ENCODE measurements at places on chromosomes 12 and 14.

DNA sequence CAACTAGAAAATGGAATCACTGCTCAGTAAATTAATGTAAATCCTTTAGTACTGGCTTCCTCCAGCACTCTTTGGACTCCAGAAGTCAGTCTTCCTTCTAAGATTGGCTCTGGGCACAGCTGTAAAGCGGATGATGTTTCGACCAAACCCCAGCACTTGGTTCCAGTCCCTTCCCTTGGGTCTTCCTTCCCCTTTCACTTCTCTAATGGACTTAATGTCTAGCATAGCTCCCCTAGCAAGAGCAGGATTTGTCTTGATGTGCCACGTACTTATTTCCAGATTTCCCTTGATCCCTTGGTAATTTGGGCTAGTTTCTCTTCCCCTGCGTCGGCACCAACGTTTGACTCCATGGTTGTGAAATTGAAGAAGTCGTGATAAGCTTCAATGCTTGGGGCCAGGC lies 28.3 kb downstream of the C12orf75 start:
- DNase-seq: no peak

- no peak for DNase-seq
Measured at GRCh38 chr12:128137140-128137539, 129.8 kb upstream of the TMEM132C start.

- peak; percentile 77 for DNase-seq
Measured at GRCh38 chr12:2820432-2820831, 8.0 kb downstream of the ITFG2 start.

DNA sequence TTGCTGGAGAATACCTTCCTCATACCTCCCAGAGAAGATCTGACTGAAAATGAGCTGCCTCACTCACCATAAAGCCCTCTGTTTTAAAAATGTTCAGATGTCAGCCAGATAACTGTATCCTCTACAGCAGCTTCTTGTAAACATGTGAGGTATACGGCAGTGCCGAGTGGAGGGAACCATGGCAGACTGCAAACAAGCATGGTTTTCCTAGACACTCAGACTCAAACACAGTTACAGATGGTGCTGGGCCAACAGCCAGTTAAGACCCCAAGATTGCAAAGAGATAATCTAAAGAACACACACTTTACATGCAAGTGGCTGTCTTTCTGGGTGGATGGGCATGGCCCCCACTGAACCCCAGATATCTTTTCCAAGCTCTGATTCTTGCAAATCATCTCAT lies 16.6 kb upstream of the CCDC177 start:
- DNase-seq: no peak

- no peak for DNase-seq
Measured at GRCh38 chr12:113240395-113240794, 19.1 kb downstream of the TPCN1 start.

DNA sequence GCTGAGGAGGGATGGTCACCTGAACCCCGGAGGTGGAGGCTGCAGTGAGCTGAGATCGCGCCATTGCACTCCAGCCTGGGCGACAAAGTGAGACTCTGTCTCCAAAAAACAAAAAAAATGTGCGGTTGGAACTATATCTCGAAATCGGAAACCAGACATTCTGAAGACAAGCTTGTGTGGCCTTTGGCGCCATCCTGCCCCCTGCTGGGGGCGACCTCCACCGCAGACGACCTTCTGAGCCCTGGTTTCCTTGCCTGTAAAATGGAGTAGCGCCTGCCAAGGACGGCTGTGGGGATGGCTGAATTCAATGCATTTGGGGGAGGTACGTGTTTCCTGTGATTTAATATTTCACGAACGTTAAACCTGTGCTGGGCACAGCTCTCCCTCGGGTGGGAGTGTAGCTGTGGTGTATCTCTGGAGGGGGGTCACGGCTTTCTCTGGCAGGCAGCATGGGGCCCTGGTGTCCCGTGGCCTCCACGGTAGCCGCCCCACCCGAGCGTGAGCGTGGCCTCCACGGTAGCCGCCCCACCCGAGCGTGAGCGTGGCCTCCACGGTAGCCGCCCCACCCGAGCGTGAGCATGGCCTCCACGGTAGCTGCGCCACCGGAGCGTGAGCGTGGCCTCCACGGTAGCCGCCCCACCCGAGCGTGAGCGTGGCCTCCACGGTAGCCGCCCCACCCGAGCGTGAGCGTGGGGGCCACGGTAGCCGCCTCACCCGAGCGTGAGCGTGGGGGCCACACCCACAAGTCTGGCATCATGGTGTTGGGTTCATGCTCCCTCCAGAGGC lies 55.3 kb downstream of the LRCOL1 start:
- peak; percentile 87 for DNase-seq

DNA sequence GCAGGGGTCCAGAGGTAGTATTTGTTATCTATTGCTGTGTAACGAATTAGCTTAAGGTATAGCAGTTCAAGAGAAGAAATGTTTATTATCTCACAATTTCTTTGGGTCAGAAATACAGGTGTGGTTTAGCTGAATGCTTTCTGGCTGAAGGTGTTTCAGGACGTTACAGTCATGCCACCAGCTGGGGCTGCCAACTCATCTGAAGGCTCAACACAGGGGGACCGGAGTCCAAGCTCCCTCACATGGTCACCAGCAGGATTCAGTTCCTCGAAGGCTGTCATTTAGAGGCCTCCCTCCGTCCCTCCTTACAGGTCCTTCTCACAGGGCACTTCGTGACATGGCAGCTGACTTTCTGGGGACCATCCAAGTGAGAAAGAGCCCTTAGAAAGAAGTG lies 37.5 kb upstream of the SINHCAF start:
- peak; percentile 11 for DNase-seq

Data from H7 (cell line).